Spinal cord (tissue), 10 donors: ENCODE measurements at places on chromosomes 1 and 21.

- no peak for DNase-seq
Measured at GRCh38 chr1:172531412-172532182, 1.4 kb upstream of the SUCO start.

GRCh38 chr1:227562933-227563323 lies 428 bp upstream of the ZNF678 start:
- no peak for DNase-seq

GRCh38 chr1:6351480-6352137 lies 42.0 kb downstream of the ACOT7 start:
- no peak for DNase-seq

DNA sequence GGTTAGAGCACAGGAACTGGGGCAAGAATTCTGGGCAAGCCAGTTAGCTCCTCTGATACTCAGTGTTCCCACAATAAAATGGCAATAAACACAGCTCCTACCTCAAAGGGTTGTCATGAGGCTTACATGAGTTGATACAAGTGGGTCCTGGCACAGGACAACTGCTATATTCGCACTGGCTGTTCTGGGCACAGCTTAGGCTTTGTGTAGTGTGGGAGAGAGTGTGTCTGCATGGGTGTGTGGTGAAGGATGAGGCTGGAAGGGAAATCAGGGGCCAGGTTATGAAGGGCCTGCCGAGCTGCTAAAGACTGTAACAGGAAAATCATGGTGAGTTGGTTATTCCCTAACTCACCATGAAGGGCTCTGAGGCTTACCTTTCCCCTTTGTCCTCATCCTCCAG lies 18.7 kb downstream of the ETV3 start:
- no peak for DNase-seq

GRCh38 chr1:86846164-86846647 lies 67.7 kb downstream of the SELENOF start:
- no peak for DNase-seq

DNA sequence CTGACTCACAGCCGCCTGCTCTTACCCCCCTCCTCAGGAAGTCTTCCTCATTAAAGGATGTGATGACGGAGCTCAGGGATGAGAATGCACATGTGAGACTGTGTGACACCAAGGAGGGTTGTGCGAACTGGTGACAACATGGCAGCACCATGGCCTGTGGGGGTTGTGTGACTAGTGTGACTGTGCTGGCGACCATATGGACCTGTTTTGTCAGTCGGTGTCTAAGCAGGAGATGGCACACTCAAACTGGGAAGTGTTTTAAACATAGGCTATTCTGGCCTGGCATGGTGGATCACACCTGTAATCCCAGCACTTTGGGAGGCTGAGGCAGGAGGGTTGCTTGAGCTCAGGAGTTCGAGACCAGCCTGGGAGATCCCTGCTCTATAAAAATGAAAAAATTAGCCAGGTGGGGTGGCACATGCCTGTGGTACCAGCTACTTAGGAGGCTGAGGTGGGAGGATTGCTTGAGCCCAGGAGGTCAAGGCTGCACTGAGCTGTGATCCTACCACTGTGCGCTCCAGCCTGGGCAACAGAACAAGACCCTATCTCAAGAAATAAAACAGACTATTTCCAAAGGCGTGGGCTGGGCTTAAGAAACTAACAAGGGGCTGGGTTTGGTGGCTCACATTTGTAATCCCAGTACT lies 7.4 kb downstream of the TRNP1 start:
- DNase-seq = no peak

DNA sequence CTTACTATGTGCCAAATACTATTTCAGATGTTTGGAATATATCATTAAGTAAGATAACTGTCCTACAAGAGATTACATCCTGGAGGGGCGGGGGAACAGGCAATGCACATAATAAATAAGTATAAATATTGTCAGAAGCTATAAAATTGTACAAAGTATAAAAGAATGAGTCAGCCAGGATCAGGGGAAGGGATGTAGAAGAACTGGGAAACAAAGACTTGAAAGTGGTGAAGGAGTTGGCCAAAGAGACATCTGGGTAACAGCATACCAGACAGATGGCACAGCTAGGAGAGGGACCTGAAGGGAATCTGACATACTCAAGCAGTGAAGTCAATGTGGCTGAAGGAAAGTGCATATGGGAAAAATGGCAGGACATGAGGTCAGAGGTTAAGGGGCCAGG lies 53.9 kb downstream of the CYYR1 start:
- DNase-seq = no peak
